NCI-H1092 (cell line): ENCODE measurements at places on chromosomes 7 and 10.

DNA sequence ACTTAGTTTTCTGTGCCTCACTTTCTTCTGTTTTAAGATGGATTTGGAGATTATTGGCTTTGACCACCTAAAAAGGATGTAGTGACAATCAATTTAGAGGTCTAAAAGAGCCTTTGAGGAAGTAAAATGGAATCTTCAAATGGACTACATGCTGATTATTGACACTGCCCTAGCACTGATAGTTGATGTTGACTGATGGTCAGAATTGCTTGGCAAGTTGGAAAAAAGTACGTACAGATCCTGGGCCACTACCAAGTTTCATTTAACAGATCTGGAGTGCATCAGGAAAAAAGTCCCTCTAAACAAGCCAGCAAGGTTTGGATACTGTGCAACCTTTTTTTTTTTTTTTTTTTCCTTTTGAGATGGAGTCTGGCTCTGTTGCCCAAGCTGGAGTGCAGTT lies 81.1 kb downstream of the TCF7L2 start:
- no peak for DNase-seq

DNA sequence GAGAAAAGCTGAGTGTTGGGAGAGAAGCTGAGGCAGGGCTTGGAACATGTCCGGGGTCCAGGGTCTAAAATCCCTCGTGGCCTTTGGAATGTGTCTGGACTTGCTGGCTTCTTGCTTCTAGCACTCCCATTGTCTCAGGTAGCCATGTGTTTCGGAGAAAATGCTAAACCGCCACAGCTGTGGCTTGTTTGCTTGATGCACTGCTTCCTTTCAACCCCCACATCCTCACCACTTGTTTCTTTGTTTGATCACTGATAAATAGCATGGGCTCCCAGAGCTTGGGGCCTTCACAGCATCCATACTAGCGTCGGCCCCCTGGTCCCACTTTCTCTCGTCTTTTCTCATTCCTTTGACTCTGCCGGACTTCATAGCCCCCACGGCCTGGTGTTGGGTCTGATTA lies 102.7 kb downstream of the ANKRD26 start:
- DNase-seq = no peak

DNA sequence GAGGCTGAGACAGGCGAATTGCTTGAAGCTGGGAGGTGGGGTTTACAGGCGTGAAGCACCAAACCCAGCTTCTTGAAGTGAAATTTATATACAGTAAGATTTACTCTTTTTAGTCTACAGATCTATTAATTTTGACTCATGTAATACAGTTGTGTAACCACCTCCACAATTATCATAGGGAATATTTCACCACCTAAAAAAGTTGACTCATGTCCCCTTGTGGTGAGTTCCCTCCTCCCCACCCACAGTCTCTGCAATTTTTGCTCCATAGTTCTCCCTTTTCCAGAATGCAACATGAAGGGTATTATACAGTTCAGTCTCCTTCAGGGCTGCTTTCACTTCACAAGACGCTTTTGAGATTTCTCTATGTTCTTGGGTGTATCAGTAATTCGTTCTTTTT lies 156.8 kb downstream of the FAM107B start:
- no peak for DNase-seq

DNA sequence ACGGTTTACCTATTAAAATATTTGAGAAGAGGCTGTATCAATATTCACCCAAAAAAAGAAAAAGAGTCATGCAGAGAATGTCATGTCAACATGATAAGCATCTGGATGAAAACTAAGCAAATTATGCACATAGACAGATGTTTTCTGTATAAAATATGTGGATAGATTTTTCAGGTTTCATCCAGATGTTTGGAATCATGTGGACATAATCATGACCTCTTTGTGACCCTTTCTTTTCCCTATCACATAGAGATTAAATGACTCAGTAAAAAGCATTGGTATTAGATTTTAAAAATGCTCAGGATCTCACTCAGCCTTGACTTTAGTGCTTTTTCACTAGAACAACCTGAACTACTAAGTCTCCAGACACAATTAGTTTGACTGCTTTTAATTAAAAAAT lies 90.0 kb downstream of the FOXP2 start:
- DNase-seq = no peak

GRCh38 chr10:11849911-11850310 lies 26.8 kb downstream of the PROSER2 start:
- no peak for DNase-seq

DNA sequence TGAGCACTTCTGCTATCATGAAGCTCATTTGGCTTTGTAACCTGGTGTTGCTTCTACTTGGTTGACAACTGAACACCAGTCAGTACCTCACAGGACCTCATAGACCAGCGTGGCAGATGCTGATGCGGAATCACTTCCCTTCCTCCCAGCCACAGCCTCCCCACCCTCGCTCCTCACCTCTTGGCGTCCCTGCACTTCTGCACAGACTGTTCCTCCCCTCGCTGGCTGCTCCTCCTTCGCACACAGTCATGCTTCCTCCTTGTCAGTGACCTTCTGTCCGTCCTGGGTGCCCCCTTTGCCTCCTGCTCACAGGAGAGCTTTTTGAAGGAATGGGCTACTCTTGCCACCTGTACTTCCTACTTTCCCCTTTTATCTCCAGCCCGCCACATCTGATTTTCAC lies 61.4 kb upstream of the CTBP2 start:
- no peak for DNase-seq

DNA sequence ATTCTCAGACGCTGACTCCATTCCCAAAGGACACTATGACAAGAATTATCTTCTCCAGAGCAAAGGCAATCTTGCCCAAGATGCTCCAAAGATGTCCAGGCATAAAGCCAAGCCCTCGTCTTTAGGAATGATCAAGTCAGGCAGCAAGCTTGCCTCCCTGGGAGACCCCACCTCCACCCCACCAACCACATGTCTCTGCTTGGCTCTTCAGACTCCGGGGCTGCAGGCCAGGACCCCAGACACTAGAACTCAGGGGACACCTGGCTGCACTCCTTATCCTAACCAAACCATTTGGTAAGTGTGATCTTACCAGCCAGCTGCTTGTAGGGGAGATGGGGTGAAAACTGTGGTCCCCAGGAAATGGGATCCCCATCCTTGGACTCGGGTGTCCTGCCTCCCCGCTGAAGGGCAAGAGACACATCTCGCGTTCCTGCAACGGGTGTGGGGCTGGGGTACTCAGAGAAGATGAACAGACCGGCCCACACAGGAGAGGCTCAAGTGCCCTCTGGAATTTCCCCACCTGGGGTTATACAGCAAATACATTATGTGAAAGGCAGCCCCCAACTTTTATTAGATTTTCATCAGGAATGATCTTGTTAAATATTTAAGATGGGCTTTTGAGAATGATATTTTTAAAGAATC lies 55.7 kb downstream of the INSIG1 start:
- no peak for DNase-seq

GRCh38 chr10:129799942-129800341 lies 164.1 kb downstream of the EBF3 start:
- DNase-seq = no peak

- DNase-seq = no peak
Measured at GRCh38 chr7:125173571-125173970, 243.9 kb upstream of the POT1 start.

GRCh38 chr7:151686826-151687225 lies 167.1 kb upstream of the RHEB start:
- no peak for DNase-seq

GRCh38 chr10:132061465-132061864 lies 4.3 kb upstream of the JAKMIP3 start:
- no peak for DNase-seq

GRCh38 chr7:38127216-38128207 lies 50.5 kb upstream of the STARD3NL start:
- DNase-seq = no peak

- peak; percentile 77 for DNase-seq
Measured at GRCh38 chr10:110502851-110503301, 5.2 kb downstream of the DUSP5 start.

DNA sequence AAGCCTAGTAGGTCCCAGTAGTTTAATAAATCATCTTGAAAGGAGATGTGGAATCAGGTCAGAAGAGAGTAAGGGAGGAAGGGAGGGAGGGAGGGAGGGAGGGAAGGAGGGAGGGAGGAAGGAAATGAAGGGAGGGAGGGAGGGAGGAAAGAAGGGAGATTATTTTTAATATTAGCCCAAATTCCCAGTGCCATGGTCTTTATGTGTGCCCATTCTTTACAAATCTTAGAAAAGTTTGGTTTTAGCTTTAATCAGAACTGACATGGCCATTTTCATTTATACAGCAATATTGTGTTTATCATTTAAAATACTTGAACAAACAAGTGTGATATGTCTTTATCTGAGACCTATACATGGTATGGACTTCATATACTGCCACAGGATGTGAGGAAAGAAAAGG lies 86.8 kb downstream of the GAD2 start:
- no peak for DNase-seq

DNA sequence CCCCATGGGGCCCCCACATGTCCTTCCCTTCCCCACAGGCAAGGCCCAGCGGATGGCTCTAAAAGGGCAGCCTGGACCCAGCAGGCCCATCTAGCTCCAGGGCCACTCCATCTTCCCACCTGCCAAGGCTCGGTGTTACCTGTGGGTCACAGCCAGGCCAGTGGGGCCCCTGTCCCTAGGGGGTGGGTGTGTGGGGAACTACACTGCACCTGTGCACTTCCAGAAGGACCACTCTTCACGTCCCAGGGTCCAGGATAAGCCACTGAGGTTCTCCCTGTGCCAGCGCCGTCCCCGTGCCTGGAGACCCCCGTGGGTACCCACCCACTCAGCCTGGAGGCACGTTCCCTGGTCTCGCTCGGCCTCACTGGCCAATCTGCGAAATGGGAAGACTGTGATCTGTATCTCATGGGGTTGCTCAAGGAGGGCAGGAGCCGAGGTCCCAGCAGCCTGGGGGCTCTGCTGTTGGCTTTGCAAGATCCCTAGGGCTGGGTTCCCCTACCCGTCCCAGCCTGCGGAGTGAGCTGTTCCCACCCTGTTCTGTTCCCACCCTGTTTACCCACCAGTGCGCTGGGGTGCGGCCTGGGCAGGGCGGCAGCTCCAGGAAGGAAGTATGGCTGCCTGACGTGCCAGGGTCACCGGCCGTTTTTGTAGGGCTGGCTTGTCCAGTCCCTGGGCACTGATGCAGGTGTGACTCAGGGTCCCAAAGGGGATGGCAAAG lies 4.6 kb downstream of the PWWP2B start:
- no peak for DNase-seq

GRCh38 chr10:47261556-47261955 lies 38.4 kb upstream of the GDF10 start:
- no peak for DNase-seq

DNA sequence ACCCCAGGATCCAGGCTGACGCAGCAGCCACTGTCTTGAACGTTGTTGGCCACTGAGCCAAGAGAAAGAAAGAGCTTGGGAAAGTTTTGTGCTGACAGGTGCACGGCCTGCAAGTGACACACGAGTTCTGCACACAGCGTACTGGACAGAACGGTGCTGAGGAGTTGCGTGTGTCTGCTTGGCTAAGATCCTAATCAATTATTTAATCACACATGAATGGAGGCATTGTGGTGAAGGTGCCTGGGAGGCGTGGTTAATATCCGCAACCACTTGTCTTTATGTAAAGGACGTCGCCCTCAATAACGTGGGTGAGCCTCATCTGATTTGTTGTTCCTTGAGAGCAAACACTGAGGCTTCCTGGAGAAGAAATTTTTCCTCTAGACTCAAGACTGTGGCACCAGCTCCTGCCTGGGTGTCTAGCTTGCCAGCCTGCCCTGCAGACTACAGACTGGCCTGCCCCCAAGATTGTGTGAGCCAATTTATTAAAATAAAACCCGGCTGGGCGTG lies 16.6 kb upstream of the GNA12 start:
- DNase-seq = no peak

DNA sequence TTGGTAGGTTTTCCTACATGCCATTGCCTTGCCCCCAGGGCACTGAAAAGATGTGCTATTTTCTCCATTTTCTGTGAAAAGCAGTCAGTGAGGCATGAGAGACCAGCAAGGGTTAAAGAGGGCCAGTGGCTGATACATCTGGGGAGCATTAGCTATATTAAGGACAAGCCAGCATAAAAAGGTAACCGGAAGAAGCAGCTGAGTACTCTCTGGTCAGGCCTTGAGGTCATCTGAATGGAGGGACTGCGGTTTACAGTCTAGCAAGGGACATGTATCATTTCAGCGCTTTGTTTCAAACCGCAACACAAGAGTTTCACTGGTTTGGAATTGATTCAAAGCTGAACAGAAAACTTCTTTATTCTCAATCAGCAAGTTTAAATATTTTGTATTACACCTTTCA lies 120.4 kb downstream of the EPDR1 start:
- no peak for DNase-seq

DNA sequence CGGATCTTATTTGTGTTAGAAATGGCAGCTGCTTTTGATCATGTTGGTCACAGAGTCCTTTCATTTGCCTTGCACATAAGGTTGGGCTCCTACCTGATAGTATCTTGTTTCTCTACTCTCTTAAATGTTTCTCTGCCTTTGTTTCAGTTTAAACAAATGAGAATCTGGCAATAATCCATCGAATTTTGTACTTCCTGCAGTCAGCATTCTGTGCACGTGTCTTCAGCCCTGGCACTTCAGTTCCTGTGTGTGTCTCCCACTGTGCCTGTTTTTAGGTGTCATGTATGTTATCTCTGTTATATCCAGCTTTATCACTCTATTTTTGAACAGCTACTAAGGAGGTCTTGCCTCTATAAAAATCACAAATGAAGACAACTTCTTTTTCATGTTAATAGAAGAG lies 28.4 kb upstream of the PTER start:
- no peak for DNase-seq

DNA sequence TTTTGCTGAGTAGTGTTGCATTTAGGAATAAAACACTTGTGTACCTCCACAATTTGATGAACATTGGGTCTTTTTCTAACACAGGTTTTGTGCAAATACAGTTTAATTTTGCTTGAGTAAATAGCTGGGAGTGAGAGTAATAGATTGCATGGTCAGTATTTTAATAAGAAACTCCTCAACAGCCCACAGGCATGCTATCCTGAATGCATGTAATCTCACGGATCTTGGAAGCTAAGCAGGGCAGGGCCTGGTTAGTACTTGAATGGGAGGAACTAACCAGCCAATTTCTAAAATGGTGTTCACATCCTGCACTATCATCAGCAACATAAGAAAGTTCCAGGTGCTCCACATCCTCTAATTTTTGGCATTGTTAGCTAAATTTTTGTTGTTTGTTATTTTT lies 685.4 kb upstream of the MBL2 start:
- DNase-seq = no peak

- DNase-seq = peak; percentile 7
Measured at GRCh38 chr10:69957886-69958555, 94.6 kb upstream of the MACROH2A2 start.

- no peak for DNase-seq
Measured at GRCh38 chr10:48210391-48210790, 64.1 kb downstream of the FRMPD2 start.

GRCh38 chr10:15182540-15183207 lies 14.2 kb upstream of the NMT2 start:
- no peak for DNase-seq

- no peak for DNase-seq
Measured at GRCh38 chr7:84105586-84105985, 89.0 kb downstream of the SEMA3A start.

DNA sequence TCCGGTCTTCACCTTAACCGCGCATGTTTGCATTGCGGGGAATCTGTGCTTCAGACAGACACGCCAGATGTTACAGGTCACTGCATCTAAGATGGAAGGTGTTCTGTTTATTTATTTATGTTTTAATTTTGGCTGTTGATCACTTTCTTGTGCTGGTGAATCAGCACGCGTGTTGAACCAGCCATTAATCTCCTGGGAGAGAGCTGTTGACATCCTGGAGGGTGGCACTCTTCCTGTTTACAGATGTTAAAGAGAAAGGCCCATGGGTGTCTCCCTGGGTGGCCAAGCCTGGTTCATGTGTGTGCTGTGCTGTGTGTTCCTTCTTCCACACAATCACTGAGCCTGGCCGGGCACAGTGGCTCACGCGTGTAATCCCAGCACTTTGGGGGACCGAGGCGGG lies 355.3 kb downstream of the PAXIP1 start:
- DNase-seq = no peak

- no peak for DNase-seq
Measured at GRCh38 chr7:79770063-79770462, 316.6 kb upstream of the MAGI2 start.
